ENCODE measurements at places on chromosomes 3 and 15. TPM values are rescaled to one million over a fixed set of nuclear protein-coding genes. Genes with fewer than 3 reads are reported as not detected.

DNA sequence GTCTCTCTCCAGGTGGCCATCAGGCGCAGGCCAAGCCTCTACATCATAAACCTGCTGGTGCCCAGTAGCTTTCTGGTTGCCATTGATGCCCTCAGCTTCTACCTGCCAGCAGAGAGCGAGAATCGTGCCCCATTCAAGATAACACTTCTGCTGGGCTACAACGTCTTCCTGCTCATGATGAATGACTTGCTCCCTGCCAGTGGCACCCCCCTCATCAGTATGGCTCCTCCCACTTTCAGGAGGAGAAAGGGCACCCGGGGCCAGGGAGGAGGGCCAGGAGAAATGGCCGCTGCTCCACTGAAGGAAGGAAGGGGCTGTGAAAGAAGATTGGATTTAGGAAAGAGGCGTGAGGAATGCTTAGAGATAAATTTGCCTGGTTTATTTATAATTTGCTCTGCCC lies 6.6 kb downstream of the HTR3C start:
- DNase-seq = no peak

GRCh38 chr3:140308535-140308934 lies 369.3 kb upstream of the TRIM42 start:
- DNase-seq = no peak

DNA sequence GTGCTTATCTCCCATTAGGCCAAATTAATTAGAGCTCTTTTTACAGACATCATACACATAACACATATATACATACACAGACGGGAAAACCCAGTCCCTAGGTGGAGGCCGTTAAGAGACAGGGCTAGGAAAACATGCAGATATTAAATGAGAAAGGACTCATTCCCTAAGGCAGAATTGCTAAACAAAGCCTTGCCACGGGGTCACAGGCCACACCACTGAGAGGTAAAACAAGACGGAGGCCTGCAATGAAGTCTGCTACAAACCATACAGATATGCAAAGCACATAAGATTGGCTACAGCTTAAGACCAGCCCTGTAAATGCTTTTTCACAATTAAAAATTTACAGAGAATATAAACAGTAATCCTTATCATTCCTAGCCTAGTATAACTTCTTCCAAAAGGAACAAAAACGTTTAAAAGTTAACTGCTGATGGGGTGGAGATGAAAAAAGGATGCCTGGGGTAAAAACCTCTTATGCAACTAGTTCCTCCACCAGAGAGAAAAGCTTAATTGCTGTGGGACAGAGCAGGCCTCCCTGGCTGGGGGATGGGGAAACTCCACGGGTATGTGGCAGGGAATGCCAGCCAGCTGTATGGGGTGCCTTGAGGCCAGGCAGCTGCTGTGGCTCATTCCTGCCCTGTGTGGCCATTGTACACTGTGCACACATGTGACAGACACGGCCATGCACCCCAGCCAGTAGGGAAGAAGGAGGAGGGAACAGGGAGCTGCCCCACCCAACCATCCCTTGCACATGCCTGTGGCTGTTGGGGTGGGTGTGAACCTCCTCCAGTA lies 481.4 kb upstream of the LMCD1 start:
- DNase-seq = no peak

Gene HEXA
- total RNA-seq = 66.8 TPM

Gene CFAP100
- not detected for total RNA-seq
